ENCODE measurements at places on chromosomes 4 and X.
A peak's percentile ranks its signal among the peaks of the same experiment; 100 is the strongest.

DNA sequence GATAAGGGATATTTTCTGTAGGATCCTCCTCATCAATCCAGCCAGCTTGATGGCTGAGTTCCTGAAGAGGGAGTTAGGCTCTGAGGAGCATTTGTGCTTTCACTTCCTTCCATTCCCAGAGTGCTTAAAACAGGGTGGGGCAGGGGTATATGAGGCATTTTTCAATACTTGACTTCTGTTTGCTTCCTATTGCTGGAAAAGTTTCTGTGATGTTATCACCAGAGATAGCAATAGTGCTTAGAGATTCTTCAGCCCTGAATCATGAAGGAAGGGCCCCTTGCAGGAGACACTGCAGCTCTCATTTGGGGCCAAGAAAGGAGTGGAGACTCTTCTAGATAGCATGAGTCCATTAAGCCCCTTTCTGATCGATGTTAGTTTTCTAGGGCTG is 166.7 kb upstream of the RPS6KA3 start:
- no peak for DNase-seq

DNA sequence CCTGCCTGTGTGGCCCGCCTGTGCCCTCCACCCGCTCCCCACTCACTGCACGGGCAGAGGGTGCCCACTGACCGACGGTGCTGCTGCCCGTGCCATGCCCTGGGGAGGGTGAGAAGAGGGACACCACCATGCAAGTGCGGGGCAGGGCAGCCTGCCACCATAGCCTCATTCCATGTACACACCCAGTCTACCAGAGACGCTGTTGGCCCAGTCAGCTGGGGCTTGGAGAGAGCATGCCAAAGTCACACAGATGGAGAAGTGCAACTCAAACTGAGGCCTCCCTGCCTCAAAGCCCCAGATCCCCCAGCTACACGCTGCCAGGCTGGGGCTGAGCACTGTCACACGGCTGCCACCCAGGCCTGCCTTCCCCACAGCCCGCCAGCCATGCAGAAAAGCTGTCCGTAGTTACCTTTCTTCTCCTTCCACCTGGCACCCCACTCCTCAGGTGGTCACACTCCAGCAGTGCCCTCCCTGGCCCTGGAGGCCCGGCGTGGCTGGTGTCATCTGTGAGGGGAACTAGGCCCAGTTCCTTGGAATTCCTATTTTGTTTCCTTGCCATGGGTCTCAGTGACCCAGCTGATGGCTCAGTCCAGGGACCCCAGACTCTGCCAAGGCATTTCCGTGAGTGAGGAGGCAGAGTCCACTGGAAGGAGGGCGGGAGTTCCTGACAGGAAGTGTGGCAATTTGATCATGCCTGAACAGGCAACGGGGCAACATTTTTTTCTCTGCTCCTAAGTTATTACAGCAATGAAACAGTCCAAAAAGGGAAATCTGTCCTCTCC is at the start of gene SLC2A9:
SLC2A9 (minus strand) TSS at position 627 of the 782 bp plus-strand sequence; CDS start at position 559, 68 bp downstream.
- no peak for DNase-seq

- DNase-seq, result no peak
Observed at GRCh38 chr4:25977397-25978170, 63.6 kb downstream of the SMIM20 start.

- no peak for DNase-seq
Observed at GRCh38 chr4:7540654-7541413, 106.1 kb upstream of the PSAPL1 start.

DNA sequence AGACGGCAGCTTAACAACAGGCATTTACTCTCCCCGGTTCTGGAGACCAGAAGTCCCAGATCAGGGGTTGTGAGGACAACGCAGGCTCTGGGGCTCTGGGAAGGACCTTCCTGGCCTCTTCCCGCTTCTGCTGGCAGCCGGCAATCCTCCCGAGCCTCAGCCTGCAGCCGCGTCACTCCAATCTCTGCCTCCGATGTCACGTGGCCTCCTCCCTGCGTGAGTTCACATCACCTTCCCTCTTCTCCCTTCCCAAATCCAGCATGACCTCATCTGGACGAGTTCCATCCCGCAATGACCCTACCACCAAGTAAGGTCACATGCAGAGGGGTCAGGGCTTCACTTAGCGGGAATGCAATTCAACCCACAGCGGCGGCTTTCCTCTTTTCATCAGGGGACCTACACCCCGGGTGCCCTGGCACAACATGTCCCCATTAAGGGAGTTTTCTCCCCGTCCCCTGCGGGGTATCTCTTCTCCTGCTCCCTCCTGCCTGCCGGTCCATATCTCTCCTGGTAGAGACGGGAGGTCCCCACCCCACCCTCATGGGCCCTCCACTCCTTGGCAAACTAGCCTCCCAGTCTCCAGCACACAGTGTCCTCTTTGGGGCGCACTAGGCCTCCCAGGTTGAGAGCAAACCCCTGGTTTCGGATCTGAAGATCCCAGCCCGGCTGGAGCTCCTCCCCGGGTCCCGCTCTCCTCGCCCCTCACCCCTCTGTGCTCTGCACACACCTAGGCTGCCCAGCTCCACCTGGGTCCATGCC is 25.5 kb downstream of the ABLIM2 start:
- no peak for DNase-seq

DNA sequence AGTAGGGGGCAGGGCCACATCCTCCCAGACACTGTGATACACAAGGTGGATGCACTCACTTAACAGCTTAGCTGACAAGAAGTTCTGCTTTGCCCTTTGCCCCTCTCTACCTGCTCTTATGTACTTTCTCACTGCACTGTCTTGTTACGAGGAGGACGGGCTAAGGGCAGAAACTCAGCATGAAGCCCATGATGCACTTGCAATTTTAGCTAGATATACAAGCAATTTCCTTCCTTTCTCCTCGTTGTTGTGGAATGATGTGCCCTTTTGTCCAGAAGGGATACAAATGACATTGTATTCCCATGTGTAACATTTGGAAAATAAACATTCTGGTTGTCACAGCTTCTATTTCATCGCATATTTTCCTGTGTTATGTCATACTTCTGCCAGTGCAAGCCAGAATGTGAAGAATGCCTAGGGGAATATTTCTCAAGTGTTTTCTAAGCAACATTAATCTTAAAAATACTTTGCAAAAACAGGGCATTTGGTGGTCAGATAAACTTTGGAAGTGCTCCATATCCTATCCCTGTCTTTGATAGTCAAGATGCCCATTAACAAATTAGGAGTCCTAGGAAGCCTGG is 47.2 kb downstream of the MAOA start:
- DNase-seq, result no peak

GRCh38 chrX:42602566-42602965 is 175.4 kb downstream of the PPP1R2C start:
- no peak for DNase-seq

GRCh38 chrX:105653891-105654290 is 168.4 kb upstream of the NRK start:
- no peak for DNase-seq

GRCh38 chr4:153364061-153364460 is 19.6 kb downstream of the MND1 start:
- no peak for DNase-seq

DNA sequence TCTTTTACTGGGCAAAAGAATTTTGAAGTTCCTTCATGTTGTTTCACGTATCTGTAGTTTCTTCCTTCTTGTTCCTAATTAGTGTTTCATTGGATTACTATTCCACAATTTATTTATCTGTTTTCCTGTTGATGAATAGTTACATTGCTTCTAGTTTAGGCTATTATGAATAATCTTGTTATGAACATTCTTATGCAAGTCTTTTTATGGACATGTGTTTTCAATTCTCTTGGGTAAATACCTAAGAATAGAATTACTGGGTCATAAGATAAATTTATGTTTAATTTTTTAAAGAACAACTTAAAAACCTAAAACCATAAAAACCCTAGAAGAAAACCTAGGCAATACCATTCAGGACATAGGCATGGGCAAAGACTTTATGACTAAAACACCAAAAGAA is 70.9 kb upstream of the RXFP1 start:
- DNase-seq, result no peak

DNA sequence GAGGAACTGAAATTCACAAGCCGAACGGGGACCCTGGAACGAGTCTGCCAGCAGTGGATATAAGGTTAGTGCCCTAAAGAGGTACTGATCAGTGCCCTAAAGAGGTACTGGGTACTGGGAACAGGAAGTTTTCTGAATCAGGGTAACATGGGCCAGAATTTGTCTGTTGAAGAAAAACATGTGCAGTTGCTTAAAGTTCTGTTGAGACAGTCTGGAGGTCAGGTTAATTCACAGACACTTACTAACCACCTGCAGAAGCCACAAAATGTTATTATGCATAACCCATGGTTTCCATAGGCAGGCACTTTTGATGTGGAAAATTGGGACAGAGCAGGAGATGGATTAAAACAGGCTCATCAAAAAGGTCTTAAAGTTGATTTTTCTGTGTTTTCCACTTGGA is 17.9 kb downstream of the SPIN2B start:
- DNase-seq, result no peak

DNA sequence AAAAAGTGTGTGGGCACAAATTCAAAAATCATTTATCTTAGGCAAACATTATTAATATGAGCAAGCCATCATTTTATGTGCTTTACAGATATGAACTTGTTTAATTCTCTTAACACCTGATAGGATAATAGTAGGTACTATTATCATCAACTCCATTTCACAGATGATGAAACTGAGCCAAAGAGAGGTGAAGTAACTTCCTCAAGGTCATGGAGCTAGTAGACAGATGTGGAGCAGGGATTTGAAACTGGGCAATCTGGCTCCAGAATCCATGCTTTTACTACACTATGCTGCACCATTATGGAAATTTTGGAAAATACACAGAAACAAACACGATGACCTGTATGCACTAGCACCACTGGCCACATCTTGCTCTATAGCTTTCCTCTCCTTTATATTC is 1.0 kb upstream of the PIN4 start:
- DNase-seq, result peak; percentile 32

DNA sequence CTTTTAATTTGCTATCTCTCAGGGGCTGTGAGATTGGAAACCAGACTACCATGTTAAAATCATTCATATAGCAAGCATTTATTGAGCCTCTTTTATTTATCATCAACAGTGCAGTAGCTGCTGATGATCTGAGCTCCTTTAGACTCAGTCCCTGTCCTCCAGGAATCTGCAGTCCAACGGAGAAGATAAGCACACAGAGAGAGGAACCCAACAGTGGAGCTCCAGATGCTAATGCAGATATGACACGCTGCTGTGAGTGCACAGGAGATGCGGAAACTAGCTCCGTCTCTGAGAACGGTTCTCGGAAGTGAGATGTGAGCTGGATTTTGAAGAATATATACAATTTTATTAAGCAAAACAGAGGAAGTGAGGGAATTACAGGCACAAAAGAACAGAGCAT is 35.4 kb downstream of the DCHS2 start:
- DNase-seq, result no peak

- no peak for DNase-seq
Observed at GRCh38 chr4:177596035-177596434, 153.8 kb upstream of the AGA start.

DNA sequence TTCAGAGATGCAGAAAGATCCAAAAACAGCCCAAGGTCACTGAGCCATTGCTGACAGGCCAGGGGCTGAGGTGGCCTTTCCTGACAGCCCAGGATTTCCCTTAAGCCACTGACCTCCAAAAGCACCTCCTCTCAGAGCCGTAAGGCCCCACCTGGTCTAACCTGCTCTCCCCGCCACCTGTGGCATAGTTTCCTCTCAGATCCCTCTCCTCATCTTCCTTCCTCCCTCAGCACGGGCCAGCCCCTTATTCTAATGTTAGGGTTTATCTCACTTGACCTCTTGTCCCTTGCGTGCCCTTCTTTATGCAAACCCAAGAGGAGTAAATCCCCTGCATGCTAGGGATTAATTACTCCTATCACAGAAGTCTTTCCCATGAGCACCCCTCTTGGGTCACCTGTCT is 113.0 kb downstream of the RBM47 start:
- no peak for DNase-seq

DNA sequence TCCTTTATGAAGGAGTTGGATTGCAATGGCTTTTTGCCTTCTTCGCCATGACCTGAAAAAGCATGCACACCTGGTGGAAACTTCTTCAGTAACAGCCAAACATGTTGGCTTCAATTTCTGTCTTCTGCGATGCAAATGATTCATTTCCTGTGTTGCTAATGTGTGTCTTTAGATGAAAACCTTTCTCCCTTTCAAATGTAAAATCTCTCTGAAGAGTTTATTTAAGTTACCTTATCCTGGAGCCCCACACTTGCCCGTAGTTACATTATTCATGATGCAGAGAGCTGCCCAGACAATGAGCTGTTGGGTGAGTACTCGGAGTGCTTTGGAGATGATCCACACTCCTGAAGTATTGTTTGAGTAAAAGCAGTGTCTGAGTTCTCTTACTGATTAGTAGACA is 1100.9 kb downstream of the RPA4 start:
- DNase-seq, result no peak
